CD4-positive, alpha-beta T cell treated with Interleukin-2 at 100 ng/mL for 4 hours (primary cell): ENCODE measurements at places on chromosomes 6 and 20.
A peak's percentile ranks its signal among the peaks of the same experiment; 100 is the strongest.

- no peak for DNase-seq
Measured at GRCh38 chr6:38847497-38847896, 132.4 kb downstream of the DNAH8 start.

GRCh38 chr6:36318690-36319435 is 17.8 kb downstream of the BNIP5 start:
- DNase-seq = no peak

DNA sequence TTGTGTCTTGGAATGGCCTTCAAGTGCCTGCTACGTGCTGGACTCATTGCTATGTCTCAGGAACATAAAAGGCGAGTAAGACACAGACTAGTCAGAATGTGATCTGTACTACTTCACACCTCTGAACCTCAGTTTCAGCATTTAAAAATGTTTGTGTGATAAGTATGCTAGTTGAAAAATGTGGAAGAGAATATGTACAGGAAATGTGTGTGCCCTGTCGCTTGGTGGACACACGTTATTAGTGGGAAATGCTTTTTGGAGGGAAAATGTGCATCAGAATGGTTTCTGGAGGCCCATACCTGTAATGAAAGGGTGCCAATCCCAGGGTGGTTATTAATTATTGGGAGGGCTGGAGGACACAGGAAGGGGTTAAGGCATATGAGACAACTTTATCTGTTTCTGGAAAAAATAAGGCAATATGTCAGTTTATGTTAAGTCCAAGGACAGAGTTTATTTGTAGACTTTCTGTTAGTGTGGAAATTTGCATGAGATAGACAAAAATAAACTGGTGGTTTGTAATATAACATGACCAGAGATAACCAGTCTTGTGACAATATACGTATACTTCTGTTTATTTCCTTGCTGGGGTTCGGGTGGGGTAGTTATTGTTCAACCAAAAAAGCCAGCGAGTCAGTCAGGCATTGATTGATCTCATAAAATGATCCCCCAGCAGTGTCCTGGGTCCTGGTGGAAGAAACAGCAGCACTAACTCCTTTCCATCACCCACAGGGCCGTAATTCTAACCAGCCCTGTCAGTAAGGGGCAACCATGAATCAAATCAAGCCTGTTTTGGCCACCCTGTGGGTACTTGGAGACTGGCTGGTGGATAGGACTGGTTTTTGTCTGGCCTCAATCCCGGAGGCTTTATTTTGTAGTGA is 117.9 kb downstream of the JARID2 start:
- DNase-seq = no peak

DNA sequence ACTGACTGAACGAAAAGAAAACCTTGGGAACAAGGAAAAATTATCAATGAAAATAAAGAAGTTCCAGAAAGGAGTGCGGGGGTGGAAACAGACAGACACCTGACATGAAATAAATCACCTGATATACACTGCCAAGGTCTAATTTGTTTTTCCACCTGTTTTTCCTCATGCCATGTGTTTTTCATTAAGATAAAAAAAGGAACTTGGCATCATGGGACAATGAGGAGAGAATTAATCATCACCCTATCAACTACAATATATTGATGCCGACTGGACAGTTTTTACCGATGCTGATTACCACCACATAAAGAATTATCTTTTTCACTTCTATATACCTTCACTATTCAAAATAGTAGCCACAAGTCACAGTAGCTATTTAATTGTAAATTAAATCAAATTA is 233.2 kb downstream of the ARHGAP18 start:
- no peak for DNase-seq

GRCh38 chr6:31734821-31735406 is 1.4 kb downstream of the CLIC1 start:
- peak; percentile 80 for DNase-seq

GRCh38 chr6:131451321-131452144 is 121.5 kb upstream of the ARG1 start:
- DNase-seq = no peak

DNA sequence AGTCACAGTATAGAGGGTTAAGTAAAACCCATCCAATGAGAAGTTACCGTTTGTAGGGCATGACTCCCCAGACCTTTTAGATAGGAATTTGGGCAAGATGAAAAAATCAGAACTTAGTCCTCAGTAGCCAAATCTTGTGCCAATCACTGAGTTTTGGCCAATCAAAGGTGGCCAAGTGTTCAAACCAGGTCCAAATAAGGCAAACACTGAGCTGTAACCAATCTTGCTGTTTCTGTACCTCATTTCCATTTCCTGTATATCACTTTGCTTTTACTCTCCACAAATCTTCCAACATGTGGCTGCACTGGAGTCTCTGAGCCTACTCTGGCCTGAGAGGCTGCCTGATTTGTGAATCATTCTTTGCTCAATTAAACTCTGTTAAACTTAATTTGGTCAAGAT is 81.8 kb upstream of the GPR6 start:
- no peak for DNase-seq
